ENCODE measurements at places on chromosomes 7 and 10.

GRCh38 chr10:70573599-70574506 lies 28.7 kb downstream of the PRF1 start:
- no peak for DNase-seq

DNA sequence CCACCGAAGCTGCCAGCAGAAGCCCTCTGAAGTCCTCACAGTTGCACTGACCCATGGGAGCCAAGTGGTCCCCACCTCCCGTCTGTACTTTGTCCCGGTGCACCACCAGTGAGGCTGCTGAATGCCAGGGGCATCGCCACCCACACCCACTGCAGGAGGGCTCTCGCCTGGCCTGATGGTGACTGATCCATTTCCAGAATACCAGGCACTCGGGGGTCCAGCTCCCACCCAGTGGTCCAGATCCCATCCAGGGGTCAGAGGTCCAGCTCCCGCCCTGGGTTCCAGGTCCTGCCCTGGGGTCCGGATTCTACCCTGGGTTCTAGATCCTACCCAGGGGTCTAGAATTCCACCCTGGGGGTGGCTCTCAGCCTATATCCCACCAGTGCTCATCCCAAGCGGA lies 9.1 kb upstream of the JAKMIP3 start:
- no peak for DNase-seq

DNA sequence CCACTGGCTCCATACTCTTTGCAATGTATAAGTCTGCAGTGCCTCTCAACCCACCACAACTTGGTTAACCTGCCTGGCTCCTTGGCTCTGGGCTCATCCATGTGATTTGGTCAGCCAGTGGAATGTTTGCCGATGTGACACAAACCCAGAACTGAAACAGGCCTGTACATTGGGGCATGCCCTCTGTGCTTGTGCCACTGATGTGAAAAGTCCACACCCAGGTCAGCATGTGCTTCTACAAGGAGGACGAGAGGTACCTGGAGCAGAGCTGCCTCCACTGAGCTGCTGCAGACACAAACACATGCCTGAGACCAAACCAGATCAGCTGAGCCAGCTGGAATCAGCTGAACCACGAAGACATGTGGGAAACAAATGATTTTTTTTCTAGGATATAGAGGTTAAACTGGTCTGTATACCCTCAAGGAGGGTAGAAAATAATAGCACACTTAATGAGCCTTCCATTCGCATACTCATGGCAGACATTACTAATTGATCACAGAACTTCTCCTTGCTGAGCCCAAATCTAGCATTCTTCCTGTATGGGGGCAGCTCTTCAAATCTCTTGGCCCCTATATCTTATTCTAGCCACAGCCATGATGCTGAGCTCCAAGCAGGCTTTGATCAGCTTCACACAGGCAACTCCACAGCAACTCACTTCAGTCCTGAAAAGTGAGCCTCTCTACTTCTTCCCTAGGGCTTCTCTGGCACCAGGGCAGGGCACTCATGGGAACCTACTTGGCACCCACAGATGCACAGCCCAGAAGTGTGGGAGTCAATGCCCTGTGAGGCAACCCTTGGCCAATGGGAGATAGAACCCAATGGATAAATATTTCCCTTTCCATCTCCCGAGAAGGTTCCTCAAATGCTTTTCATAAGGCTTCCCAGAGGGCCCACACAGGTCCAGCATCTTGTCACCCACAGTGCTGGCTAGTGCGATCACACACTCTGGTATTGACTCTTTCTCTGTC lies 18.6 kb downstream of the PYROXD2 start:
- DNase-seq, result no peak

DNA sequence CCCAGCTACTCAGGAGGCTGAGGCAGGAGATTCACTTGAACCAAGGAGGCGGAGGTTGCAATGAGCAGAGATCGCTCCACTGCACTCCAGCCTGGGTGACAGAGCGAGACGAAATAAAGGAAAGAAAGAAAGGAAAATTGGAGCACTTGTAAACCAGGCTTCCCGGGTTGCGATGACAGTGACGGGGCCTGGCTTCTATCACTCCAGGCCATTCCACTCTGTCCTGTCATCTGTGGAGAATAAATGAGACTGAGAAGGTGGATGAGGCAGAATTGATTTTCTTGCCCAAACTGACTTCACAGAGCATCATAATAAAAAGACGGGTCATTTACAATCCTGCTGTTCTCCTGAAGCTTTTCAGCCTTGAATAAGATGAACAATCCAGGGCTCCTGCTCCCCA lies 12.1 kb upstream of the KPNA7 start:
- no peak for DNase-seq

DNA sequence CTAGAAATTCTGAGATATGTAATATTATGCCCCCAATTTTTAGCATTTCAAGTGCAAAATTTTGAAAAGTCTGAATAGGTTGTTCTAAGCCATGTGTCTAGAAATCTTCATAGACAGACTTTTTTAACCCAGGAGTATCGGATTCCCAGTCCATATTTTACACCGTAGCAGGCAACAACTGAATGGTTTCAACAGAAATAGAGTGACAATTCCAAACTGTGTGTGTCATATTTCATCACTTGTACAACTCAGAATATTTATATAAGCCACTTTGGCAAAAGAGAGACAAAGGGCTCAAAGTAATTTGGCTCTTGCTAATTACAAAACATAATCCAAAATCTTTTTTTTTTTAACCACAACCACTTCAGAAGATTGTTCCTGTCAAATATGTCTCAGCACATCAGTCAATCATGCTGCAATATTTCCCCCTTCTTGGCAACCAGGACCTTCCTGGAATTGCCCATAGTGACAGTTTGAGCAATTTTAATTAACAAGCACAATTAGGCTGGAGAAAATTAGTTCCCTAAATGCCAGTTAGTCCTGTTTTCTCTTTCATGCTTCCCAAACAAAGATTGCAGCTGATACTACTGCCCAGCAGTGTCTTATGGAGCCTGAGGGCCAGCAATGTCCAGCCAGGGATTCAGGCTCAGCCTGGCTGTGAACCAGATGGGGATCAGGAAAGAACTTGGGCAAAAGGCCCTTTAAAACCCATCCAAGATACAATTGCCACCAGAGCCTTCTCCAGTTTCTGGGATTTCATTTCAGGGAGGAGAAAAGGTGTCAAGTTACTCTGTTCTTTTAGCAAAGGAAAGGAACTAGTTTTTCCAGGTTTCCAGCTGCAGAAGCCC lies 533.3 kb upstream of the GHITM start:
- no peak for DNase-seq

GRCh38 chr10:23528419-23528818 lies 89.5 kb downstream of the OTUD1 start:
- no peak for DNase-seq

- DNase-seq, result no peak
Observed at GRCh38 chr7:75716992-75717626, 21.6 kb downstream of the HIP1 start.

DNA sequence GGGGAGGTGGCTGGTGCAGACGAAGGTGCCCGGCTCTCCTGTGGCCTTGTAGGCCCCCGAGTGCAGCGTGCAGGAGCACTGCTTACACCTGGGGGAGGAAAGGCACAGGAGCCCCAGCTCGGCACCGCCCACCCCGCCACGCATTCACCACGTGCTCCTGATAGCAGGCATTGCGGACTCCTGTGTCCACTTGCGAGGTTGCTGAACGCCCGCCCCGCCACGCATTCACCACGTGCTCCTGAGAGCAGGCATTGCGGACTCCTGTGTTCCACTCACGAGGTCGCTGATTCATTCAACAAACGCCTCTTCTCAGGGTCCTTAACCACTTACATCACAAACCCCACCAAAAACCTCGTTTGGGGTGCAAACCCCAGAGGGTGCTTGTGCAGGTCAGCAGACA lies 13.9 kb downstream of the MICALL2 start:
- no peak for DNase-seq

DNA sequence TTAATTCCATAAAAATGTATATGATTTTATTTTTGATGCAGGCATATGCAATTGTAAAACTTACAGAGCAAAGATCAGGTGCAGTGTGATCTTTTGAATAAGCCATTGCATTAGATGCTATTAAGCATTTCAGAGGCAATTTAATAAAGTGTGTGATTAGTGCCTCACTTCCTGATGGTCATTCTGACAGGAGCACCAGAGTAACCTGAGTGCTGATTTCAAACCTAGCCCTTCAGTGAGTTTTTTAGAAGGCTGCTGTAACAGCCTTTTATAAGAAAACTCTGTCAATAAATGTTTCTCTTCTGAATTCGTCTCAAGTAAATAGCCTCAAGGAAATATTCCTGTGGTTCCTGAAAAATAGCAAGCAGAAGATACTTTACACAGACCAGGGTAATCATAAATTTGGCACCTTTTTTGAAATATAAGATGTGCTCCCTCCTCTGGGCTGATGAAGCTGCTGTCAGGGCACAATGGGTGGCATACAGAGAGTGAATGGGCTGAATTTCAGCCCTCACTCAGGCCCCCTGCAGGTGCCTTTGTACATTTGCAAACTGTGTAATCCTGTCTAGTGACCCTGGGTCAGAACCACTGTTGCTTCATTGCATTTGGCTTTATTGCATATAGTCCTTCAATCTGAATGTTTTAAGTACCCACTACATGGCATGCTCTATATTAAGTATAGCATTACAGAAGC lies 193.7 kb upstream of the CSTF2T start:
- no peak for DNase-seq

GRCh38 chr10:93445097-93445960 lies 36.8 kb downstream of the MYOF start:
- DNase-seq, result no peak

DNA sequence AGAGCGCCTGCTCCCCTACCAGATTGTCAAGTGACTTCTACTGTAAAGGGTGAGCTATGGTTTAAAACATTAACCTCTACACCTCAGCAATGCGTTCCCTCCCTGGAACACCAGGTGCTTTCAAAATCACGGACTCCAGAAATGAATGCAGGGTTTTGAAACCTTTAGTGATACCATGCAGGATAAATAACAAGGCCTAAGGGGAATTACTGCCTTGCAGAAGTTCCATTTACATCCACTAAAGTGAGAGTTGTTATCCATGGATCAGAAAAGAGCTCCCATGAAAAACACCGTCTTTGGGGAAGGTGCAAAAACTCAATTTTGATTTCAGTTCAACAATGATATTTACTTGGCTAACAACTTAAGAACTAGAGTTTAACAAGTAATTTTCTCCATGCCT lies 4.0 kb downstream of the FZD8 start:
- DNase-seq, result no peak

GRCh38 chr10:120987359-120987758 lies 136.2 kb downstream of the WDR11 start:
- DNase-seq, result no peak

DNA sequence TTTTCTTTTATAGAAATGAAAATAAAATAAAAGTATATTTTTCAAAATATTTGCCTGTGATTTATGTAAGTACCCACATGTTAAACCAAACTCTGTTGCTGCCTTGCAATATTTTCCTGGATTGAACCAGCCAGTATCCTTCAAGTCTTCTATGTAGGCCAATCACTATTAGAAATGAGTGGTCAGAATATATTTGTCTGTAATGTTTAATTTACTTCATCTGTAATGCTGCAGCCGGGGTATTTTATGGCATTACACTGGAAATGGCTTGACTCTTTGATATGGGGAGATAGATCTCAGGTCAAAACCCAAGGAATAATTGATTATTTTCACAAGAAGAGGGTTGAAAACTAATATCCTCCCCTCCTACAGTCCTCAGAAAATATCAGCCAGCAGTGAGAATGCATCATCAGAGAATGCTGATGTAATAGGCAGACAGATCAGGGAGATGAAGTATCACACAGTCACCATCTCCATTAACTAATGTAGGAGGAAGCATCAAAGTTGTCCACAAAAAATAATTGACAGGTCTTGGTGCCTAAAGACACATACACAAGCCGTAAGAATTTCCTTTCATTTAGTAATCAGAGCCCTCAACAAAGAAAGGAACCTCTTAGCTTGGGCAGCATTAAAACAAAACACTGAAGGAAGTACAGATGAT lies 82.5 kb downstream of the VWDE start:
- DNase-seq, result no peak
